Retinal pigment epithelial cell (primary cell): ENCODE measurements at places on chromosomes 3 and 15.

DNA sequence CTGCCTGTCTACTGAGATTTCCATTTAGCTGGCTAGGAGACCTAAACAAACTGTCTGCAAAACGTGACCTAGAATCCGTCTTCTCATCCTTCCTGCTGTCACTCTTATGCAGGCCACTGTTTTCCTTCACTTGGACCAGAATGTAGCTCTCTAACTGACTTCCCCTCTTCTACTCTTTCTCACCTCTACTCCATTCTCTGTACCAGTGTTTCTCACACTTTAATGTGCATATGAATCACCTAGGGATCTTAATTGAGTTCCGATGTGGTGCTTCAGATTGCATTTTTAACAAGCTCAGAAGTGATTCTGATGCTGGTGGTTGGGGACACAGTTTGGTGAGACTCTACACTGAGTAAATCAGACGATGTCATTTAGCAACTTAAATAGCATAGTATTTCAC, 1.6 kb upstream of the GBE1 start:
- no peak for DNase-seq

DNA sequence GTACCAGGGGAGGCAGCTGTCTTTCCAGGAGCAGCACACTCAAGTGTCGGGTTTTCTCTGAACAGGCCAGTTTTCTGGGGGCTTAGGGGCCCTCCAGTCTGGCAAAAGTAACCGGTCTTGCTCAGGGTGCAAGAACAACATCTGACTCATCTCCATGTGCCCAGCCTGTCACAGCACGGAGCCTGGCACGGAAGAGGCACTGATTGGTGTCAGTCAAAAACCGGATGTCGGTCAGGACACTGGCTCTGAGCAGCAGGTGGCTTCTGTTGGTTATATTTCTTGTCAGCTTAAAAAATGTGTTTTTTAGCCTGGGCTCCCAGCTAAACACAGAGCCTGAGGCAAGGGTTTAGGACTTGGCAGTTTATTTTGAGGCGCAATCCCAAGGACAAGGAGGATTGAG, 139.9 kb downstream of the FBLN2 start:
- no peak for DNase-seq

DNA sequence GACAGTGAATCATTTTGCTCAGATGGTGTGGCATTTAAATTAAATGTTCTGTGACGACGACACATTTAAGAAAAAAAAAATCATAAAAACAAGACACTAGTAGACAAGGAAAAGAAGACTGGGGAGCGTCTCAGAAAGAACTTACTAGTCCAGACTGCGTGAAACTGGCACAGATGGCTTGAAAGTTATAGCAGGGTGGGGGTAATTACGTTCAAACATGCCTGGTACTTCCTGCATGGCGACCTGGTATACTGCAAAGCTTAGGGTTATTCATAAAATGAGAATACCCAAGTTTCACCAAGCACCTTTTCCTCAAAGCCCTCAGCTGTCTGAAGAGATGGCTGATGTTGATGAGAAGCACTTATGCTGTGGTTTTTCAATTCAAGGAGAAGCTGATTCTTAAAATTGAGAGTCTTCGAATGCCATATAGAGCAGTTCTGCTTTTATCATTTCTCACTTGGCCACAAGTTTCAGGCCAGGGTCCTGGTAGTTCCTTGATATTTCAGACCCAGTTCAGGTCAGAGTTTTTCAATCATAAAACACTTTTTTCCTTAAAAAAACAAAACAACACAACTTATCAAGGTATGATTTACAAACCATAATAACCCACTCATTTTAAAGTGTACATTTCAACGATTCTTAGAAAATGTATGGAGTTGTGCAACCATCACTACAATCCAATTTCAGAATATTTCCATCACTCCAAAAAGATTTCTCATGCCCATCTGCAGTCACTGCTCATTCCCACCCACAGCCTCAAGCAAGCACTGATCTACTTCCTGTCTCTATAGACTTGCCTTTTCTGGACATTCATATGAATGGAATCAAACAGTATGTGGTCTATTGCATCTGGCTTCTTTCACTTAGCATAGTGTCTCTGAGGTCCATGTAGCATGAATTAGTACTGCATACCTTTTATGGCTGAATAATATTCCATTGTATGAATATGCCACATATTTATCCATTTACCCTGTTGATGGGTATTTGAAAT, 24.7 kb downstream of the PCOLCE2 start:
- no peak for DNase-seq

- no peak for DNase-seq
Observed at GRCh38 chr3:163785693-163786092, 1292.6 kb downstream of the SI start.

- no peak for DNase-seq
Observed at GRCh38 chr3:81195478-81195877, 566.0 kb downstream of the GBE1 start.
